ENCODE measurements at places on chromosomes 7 and 10. TPM values are rescaled to one million over a fixed set of nuclear protein-coding genes. Genes with fewer than 3 reads are reported as not detected.
A peak's percentile ranks its signal among the peaks of the same experiment; 100 is the strongest.

Gene FAM180A
- total RNA-seq, result not detected

Gene PLXDC2
- total RNA-seq, result 40.1 TPM

Gene ANKRD22
- not detected for total RNA-seq

Gene LRRN3
- total RNA-seq, result 0.20 TPM

Gene CLCN1
- 0.33 TPM for total RNA-seq

Gene VPS37D
- total RNA-seq, result 3.8 TPM

Gene AQP1
- total RNA-seq, result 0.17 TPM

- H3K27me3 ChIP-seq, result no peaks in the 10 kb centered on the region
- no peaks in the 10 kb centered on the region for H3K4me1 ChIP-seq
- H3K27ac ChIP-seq, result no peak overlapping the region
- no peak overlapping the region for H3K4me3 ChIP-seq
Measured at GRCh38 chr7:48708635-48709034, 215.7 kb upstream of the CDC14C start.

- H3K4me3 ChIP-seq, result no peak overlapping the region
- H3K27me3 ChIP-seq, result peaks cover 6% of the 10 kb centered on the region
- DNase-seq, result no peak
- H3K27ac ChIP-seq, result no peak overlapping the region
- peaks cover 14% of the 10 kb centered on the region for H3K4me1 ChIP-seq
- no peaks in the 10 kb centered on the region for H3K36me3 ChIP-seq
Measured at GRCh38 chr10:132392811-132393694, 3.9 kb upstream of the PWWP2B start.

- no peaks in the 10 kb centered on the region for H3K27me3 ChIP-seq
- no peak overlapping the region for H3K27ac ChIP-seq
- no peaks in the 10 kb centered on the region for H3K36me3 ChIP-seq
Measured at GRCh38 chr7:130922206-130923112, 188.5 kb upstream of the KLF14 start.

DNA sequence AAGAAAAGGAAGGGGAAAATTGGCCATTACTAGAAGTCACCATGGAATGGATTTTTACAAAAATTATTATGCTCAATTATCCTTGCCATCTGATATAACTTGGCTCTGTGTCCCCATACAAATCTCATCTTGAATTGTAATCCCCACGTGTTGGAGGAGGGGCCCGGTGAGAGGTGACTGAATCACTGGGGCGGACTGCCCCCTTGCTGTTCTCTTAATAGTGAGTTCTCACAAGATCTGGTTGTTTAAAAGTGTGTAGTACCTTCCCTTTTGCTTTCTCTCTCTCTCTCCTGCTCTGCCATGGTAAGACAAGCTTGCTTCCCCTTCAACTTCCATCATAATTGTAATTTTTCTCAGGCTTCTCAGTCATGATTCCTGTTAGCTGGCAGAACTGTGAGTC is 1023.6 kb downstream of the XPNPEP1 start:
- H3K4me1 ChIP-seq, result no peaks in the 10 kb centered on the region
- DNase-seq, result no peak
- H3K27me3 ChIP-seq, result no peaks in the 10 kb centered on the region

DNA sequence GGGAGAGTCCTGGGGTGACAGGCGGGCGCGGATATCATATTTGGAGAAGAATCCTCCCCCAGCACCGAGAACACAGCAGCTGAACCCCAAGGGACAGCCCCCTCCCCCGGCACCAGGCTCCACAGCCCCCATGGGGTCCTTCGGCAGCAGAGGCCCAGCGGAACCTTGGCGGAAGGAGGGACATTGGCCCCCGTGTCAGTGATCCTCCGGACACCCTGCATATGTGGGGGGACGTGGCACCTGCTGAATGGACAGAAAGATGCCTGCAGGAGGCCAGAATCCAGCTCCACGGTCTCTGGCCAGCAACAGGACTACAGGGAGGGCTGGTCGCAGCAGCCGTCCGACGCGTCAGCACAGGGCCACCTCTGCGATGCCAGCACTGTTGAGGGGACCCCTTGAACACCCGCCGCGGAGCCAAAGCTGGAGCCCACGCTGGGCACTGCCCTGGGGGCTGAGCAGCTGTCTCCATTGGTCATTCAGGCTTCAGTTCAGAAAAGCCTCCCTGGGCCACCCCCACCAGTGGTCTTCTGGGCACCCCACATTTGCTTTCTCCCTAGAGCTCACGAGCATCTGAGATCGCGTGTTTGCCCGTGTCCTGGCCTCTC is 240.1 kb downstream of the ELFN1 start:
- H3K4me3 ChIP-seq, result no peak overlapping the region
- no peaks in the 10 kb centered on the region for H3K27me3 ChIP-seq
- no peaks in the 10 kb centered on the region for H3K4me1 ChIP-seq
- DNase-seq, result no peak
- no peak overlapping the region for H3K27ac ChIP-seq

DNA sequence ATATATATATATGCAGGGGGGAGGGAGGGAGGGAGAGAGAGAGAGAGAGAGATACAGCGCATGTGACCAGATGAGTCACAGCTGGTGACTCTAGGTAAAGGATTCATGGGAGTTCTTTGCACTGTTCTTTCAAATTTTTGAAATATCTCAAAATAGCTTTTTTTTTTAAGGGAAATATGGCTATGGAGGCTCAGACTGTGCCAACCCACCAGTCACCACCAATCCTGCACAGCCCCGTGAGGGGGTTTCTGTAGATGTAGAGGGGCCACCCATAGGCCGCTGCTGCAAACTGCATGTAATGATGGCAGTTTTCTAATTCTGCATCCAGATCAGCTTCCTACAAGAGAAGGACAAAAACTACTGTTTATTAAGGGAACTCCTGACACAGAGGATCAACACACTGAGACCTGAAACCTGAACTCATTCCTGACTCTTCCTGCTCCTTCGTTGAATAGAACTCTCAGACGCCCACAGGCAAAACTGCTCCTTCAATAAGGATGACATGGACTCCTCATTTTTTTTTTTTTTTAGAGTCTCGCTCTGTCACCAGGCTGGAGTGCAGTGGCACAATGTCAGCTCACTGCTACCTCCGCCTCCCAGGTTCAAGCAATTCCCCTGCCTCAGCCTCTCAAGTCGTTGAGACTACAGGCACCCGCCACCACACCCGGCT is 17.3 kb downstream of the DAGLB start:
- H3K27me3 ChIP-seq, result no peaks in the 10 kb centered on the region
- no peak overlapping the region for H3K27ac ChIP-seq
- no peak overlapping the region for H3K4me3 ChIP-seq
- no peaks in the 10 kb centered on the region for H3K4me1 ChIP-seq

DNA sequence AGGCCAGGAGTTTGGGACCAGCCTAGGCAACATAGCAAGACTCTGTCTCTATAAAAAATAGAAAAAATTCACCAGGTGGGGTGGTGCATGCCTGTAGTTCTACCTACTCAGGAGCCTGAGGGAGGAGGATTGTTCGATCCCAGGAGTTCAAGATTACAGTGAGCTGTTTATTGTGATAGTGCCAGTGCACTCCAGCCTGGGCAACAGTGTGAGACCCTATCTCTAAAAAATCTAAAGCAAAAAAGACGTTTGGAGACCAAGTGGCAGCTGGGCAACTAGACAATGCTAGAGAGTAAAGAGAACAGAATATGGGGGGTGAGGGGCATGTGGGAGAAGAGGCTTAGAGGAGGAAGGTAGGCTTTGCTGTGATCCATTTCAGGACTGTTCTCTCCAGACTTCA is 1.4 kb downstream of the PDSS1 start:
- no peak overlapping the region for H3K27ac ChIP-seq
- DNase-seq, result no peak
- peaks cover 2% of the 10 kb centered on the region for H3K4me1 ChIP-seq
- H3K4me3 ChIP-seq, result peak overlapping the region; percentile 91
- no peaks in the 10 kb centered on the region for H3K27me3 ChIP-seq

- H3K27ac ChIP-seq, result no peak overlapping the region
- H3K36me3 ChIP-seq, result no peaks in the 10 kb centered on the region
- H3K27me3 ChIP-seq, result no peaks in the 10 kb centered on the region
- no peak overlapping the region for H3K4me3 ChIP-seq
Measured at GRCh38 chr10:97891497-97892167, 42.0 kb downstream of the GOLGA7B start.

- DNase-seq, result no peak
- H3K36me3 ChIP-seq, result no peaks in the 10 kb centered on the region
- H3K4me3 ChIP-seq, result no peak overlapping the region
- H3K4me1 ChIP-seq, result no peaks in the 10 kb centered on the region
- no peaks in the 10 kb centered on the region for H3K27me3 ChIP-seq
Measured at GRCh38 chr10:123678376-123678775, 12.2 kb downstream of the GPR26 start.

GRCh38 chr7:976901-977325 is 1.6 kb upstream of the COX19 start:
- no peak overlapping the region for H3K4me3 ChIP-seq
- H3K27me3 ChIP-seq, result no peaks in the 10 kb centered on the region

- peaks cover 2% of the 10 kb centered on the region for H3K4me1 ChIP-seq
- no peak overlapping the region for H3K27ac ChIP-seq
- H3K36me3 ChIP-seq, result no peaks in the 10 kb centered on the region
- H3K27me3 ChIP-seq, result no peaks in the 10 kb centered on the region
- no peak overlapping the region for H3K4me3 ChIP-seq
Measured at GRCh38 chr7:69811476-69812308, 213.4 kb downstream of the AUTS2 start.

DNA sequence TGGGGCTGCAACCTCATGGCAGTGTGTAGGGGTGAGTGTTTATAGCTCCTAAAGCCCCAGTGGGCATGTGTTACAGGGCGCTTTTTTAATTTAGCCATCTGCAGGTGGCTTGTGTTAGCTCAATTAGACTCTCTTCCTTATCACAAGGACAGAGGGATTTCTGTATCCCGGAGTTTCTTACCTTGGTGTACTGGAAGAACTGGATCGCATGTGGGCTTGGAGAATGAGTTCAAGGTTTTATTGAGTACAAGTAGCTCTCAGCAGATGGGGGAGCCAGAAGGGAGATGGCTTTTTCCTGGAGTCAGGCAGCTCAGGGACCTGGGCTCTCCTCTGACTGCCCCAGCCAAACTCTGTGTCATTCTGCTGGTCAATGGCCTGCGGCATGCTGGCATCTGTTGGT is 153.5 kb upstream of the C7orf33 start:
- no peak overlapping the region for H3K27ac ChIP-seq
- no peaks in the 10 kb centered on the region for H3K27me3 ChIP-seq
- H3K4me1 ChIP-seq, result no peaks in the 10 kb centered on the region
- H3K4me3 ChIP-seq, result no peak overlapping the region

GRCh38 chr10:26854524-26854923 is 6.2 kb downstream of the ABI1 start:
- peaks cover 2% of the 10 kb centered on the region for H3K4me1 ChIP-seq
- no peaks in the 10 kb centered on the region for H3K27me3 ChIP-seq
- H3K27ac ChIP-seq, result no peak overlapping the region
- no peak for DNase-seq

DNA sequence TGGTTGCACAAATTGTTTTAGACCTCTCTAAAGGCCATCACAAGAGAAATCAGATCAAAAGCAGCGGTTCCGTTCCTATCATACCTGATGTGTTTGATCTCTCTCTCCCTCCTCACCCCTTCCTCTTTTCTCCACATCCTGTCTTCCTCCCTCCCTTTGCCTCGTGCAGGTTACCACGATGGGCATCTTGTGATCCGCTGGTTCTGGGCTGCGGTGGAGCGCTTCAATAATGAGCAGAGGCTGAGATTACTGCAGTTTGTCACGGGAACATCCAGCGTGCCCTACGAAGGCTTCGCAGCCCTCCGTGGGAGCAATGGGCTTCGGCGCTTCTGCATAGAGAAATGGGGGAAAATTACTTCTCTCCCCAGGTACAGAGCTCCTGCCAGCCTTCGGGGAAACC is 28.5 kb upstream of the STK17A start:
- H3K27me3 ChIP-seq, result no peaks in the 10 kb centered on the region
- H3K4me3 ChIP-seq, result no peak overlapping the region
- H3K4me1 ChIP-seq, result 0 out of 2 replicates have a peak, but pooled peaks cover 2% of the 10 kb centered on the region
- no peak for DNase-seq

- H3K4me1 ChIP-seq, result no peaks in the 10 kb centered on the region
- no peak overlapping the region for H3K4me3 ChIP-seq
- no peaks in the 10 kb centered on the region for H3K36me3 ChIP-seq
- H3K27me3 ChIP-seq, result no peaks in the 10 kb centered on the region
Measured at GRCh38 chr7:133369130-133369529, 116.3 kb downstream of the EXOC4 start.

DNA sequence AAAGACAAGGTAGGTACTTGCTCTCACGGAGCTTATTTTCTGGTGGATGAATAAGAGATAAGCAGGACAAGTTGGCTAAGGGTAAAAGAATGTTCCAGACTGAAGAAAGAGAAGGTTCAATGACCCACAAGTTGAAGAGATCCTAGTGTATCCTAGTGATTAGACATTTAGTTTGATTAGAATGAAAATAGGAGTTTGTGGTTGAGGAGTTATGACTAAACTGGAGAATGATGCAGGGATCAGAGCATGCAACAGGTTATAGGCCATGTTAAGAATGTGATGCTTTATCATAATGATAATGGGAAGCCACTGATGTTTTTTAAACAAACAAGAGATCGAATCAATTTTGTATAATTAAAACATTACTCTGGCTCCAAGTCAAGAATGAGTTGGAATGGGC is 357.2 kb downstream of the HPSE2 start:
- no peaks in the 10 kb centered on the region for H3K27me3 ChIP-seq
- H3K27ac ChIP-seq, result no peak overlapping the region
- H3K36me3 ChIP-seq, result no peaks in the 10 kb centered on the region
- no peaks in the 10 kb centered on the region for H3K4me1 ChIP-seq
- no peak overlapping the region for H3K4me3 ChIP-seq

GRCh38 chr7:112334366-112334765 is 115.9 kb upstream of the IFRD1 start:
- peaks cover 6% of the 10 kb centered on the region for H3K4me1 ChIP-seq

GRCh38 chr7:1053816-1054370 is 9.5 kb downstream of the GPR146 start:
- H3K36me3 ChIP-seq, result no peaks in the 10 kb centered on the region
- H3K4me3 ChIP-seq, result no peak overlapping the region
- no peaks in the 10 kb centered on the region for H3K27me3 ChIP-seq

GRCh38 chr10:75121322-75121721 is 9.9 kb downstream of the SAMD8 start:
- H3K36me3 ChIP-seq, result no peaks in the 10 kb centered on the region
- DNase-seq, result no peak
- H3K27ac ChIP-seq, result no peak overlapping the region
- no peaks in the 10 kb centered on the region for H3K4me1 ChIP-seq
- H3K4me3 ChIP-seq, result no peak overlapping the region

DNA sequence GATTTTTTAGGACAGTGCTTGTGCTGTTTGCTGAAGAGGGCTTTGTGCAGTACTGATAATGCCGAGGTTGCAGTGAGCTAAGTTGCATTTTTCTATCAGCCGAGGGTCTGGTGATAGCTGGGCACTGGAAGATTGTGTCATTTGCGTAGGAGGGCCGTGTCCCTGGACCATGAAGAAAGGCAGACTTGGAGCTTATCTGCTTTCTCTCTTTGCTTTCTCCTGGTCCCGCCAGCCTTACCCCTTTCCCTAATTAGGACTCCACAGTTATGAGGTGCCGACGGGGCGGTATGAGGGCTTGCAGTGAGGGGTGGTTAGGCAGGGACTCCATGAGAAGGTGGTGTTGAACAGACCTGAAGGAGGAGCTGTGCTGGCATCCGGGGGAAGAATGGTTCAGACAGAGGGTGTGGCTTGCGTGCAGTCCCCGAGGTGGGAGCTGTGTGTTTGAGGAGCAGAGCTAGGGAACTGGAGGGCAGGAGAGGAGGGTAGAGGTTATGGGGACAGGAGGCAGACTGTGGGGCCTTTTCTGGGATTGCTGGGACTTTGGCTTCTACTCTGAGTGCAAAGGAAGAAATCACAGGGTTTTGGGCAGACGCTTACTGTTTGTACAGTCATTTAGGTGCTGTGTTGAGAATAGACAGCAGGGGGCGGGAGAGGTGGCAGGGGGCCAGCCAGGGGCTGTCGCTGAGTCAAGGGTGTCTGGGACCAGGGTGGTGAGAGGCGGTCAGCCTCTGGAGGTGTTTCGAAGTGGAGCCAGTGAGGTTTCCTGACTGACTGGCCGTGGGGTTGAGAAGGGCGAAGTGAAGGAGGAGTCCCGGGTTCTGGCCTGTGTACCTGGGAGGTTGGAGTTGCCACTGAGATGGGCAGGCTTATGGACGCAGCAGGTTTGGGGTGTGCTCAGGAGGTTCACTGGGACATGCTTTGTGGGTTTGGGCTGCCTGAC is 43.4 kb downstream of the PRF1 start:
- 0 out of 2 replicates have a peak, but pooled peaks cover 2% of the 10 kb centered on the region for H3K4me1 ChIP-seq
- no peak overlapping the region for H3K27ac ChIP-seq
